ENCODE measurements at places on chromosomes 6 and 20.

DNA sequence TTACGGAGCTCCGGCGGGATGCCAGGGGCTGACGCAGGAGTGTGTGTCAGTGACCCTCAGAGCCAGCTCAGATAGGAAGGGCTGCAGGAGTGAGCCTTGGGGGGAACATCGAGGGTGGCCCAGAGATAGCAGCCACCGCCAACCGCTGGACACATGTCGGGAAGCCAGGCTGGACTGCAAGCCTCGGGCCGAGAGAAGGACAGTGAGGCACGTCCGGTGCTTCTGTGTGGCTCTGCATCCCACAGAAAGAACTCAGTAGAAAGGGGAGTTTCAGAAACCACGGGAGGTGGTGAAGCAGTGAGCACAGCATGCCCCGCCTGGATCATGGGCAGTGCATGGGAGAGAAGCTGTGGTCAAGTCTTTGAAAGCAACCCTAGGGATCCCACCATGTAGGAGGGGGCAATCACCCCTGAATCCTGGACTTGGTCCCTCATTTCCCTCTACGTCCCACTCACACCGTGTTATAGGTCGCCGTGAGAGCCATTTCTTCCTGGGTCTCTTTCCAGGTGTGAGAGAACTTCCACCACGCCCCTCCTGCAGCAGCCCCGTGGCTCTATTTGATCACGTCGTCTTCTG, 383.7 kb upstream of the CDH4 start:
- no peak for DNase-seq

GRCh38 chr20:61801065-61801360, 264.7 kb downstream of the TAF4 start:
- DNase-seq: no peak

GRCh38 chr6:70527071-70527737, 39.5 kb upstream of the SDHAF4 start:
- DNase-seq: no peak

DNA sequence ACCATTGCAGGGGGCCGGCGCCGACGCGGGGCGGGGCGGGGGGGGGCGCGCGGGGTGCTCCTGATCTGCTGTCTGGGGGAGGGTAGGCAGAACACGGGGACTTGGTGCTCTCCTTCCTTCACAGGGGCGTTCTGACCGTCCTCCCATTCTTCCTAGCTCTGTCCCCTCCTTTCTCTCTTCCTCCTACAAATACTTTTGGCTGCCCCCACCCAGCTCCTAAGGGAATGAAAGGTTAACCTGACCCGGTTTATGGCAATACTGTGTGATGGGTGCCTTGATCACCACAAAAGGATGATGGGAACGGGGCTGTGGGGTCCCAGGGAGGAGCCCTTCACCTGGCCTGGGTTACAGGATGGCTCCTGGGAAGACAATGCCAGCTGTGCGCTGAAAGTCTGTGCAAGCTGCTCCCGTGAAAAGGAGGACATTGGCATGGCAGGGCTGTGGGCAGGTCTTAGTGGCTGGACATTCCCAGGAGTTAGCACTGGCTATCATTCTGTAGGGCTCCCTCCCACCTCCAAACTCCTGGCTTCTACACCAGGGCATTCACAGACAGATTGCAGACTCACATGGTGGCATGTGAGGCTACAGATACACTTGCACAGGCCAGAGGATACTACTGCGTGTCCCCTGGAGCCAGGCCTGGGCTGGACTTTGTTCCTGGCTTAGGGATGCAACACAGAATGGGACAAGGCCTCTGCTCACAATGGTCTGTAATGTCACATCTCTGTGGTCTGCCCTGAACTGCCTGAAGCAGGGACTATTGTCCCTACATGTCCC, 1.9 kb upstream of the TPD52L2 start:
- DNase-seq: no peak

DNA sequence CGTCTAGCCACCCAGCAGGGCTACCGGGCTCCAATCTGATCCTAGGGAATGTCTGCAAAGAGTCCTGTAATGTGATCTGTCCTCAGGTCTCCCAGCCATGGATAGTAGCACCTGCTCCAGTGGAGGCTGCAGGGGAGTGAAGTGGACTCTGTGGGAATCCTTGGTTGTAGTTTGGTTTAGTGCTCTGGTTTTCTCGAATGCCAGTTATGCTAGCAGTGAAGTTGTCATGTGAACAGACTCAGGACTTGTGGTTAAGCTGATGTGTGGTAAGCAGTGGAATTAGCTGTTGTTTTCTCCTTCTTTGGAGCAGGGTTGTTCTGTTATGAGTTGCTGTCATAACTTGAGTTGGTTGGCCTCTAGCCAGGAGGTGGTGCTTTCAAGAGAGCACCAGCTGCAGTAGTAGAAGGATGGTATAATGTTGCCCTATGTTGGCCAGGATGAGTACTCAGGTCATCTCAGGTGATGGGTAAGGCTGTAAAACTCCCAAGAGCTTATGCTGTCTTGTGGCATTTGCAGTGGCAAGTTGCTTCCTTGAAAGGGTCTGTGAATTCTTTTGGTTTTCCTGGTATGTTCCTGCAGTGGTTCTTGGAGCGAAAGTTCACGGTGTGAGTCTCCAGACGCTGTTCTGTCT, 390.2 kb downstream of the UTRN start:
- peak; percentile 21 for DNase-seq

GRCh38 chr6:47034926-47035325, 7.2 kb downstream of the ADGRF1 start:
- peak; percentile 96 for DNase-seq

DNA sequence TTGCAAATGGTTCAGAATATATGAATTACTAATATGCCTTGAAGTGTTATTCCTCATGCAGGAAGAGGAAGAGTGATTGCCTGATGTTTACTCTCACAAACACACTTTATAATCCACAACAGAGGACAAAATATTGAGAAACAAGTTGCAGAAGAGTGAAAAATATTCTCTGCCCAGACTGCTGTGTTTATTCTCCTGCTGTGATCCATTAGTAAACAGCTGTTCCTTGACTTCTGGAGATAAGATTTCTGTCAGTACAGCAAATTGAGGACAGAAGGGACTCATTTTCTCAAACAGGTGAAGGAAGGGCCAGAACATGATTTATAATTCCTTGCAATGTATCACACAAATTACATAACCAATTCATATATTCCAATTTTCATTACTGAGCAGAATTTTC, 148.0 kb downstream of the EPM2A start:
- no peak for DNase-seq

DNA sequence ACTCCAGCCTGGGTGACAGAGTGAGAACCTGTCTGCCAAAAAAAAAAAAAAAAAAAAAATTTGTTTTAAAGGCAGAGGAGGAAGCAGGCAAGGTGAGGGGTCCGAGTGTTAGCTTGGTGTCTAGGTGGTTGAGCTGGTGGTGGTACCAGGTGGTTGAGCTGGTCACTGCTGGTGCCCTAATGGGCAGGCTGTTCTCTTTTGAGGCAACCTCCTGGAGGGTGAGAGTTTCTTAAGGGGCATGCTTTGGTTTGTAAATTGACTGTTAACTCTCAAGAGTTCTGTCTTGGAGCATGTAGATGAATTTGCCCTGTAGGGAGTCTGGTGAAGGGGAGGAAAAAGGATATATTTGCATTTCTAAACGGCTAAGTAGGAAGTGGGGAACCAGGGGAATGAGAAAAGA, 52.7 kb downstream of the BANF2 start:
- no peak for DNase-seq

GRCh38 chr6:155473741-155474140, 18.1 kb upstream of the NOX3 start:
- no peak for DNase-seq

DNA sequence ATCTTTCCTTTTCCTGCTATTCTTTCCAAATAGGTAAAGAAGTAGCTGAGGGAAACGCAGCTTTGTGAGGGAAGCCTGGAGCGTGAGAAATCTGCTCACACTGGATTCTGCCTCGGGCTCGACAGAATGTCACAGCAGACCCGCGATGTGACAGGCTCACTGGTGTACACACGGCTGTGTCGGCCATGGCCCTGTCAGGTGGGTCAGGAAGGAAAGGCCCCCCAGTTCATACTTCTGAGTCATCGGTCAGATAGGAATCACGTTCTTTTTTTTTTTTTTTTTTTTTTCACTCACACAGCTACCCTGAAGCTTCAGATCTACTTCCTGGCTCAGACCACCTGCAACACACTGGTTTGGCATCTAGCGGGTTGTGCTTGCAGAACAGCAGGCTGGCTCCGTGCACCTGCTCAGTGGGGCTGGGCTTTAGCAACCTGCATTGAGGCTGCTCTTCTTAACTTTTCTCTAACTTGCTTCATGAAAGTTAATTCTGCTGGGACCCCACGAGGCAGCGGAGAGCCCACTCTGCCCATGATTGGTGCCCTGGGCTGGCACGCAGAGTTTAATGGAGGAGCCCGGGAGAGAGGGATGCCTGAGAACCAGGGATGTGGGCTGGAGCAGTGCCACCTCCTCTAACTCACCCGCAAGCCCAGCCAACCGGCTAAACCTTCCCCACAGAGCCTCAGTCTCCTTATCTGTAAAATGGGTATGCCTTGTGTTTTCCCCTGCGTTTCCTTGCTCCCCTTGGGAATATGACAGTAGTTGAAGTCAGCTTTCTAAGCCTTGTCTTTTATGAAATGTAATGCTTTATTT, 61.5 kb upstream of the FNDC1 start:
- DNase-seq: no peak

- DNase-seq: no peak
Measured at GRCh38 chr20:42197599-42197998, 579.4 kb upstream of the CHD6 start.

GRCh38 chr6:119289651-119290050, 59.9 kb downstream of the MAN1A1 start:
- no peak for DNase-seq

- no peak for DNase-seq
Measured at GRCh38 chr6:52210227-52210626, 24.1 kb downstream of the IL17A start.

GRCh38 chr6:6723361-6723760, 134.8 kb downstream of the LY86 start:
- DNase-seq: no peak

DNA sequence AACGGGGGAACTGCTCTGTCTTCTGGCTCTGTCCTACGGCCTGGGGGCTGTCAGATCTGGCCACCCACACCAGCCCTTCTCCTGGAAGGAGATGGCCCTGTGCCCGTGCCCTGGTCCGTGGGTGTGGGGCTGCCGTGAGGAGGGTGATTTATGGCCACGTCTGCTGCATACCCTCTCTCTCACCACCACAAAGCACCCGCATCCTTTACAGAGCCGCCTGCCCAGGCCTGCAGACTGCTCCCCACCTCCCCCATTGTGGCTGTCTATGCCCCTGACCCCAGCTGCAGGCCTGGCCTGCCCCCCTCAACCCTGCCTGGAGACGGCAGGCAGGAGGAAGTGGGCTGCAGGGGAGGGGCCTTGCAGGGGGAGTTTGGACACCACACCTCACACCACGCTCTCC, 72.7 kb upstream of the GATA5 start:
- DNase-seq: no peak

- DNase-seq: no peak
Measured at GRCh38 chr6:48613231-48613949, 502.4 kb upstream of the PTCHD4 start.

- DNase-seq: no peak
Measured at GRCh38 chr20:26169506-26169905, 472.9 kb upstream of the ZNF337 start.

DNA sequence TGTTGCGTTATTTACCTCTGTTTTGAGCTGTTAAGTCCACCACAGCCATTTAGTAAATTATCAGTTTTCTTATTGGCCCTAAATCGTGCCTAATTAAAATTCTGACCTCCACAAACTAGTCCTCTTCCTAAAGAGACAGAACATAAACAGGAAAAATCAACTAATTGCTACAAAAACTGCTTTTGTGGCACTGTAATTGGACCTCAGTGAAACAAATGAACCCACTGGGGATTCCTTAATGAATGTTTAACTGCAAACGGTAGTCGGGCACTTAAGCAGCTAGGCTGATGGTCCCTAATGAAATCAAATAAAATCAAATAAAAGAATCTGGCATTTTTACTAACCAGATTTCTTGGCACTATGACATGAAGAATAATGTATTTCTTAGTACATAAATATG, 513.4 kb upstream of the SLC35B3 start:
- no peak for DNase-seq

GRCh38 chr6:32047855-32048766, 9.9 kb downstream of the CYP21A2 start:
- DNase-seq: peak; percentile 74

DNA sequence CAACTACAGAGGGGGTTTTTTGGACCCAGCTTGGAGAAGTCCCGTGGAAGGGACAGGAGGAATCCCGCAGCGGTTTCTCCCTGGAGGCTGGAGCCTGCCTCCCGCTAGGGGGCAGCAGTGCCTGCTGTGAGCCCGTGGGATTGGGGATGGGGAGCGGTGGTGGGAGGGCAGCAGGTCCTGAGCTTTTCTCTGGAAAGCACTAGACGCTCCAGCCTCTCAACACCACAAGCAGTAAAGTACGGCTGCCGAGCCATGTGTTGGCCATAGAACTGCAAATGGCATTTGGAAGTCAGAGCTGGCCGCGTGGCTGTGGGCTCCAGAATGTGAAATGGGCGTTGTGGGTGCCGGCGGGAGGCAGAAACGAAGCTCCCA, 47.8 kb downstream of the GMPR start:
- DNase-seq: peak; percentile 27

- DNase-seq: no peak
Measured at GRCh38 chr6:15715851-15716250, 53.0 kb upstream of the DTNBP1 start.

GRCh38 chr6:54445207-54445606, 137.0 kb downstream of the TINAG start:
- no peak for DNase-seq

DNA sequence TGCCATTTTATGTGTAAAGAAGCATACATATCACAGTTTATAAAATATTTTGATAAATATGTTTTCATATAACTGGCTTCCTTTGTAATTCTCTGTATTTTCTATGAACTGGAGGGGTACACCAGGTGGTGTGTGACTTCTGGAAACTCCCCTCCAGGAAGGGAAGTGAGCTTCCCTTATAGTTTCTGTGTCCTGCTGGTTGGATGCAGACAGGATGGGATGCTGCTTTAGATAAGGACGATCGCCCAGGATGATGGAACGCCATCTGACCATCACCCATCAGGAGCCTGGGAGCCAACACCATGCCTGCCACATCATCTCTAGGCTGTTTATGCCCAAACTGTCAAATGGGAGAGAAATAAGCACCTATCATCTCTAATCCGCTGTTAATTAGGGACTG, 66.1 kb downstream of the SULF2 start:
- no peak for DNase-seq

DNA sequence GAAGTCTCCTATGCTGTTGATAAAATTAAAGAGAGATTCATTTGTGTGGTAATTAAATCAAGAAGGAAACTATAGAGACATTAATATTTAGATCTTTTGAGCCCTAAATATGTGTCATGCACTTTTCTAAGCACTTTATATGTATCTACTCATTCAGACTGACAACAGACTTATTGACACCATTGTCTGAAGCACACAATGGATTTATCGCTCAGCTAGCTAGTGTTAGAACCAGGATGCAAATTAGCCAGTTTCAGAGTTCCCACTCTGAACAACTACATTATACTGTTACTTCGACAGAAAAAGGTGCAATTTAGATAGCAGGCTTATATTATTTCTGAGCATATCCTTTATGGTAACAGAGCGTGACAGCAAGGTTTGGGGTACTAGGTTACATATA, 27.7 kb upstream of the KIAA0408 start:
- no peak for DNase-seq

Measured in HT-29 (cell line).